ENCODE measurements at places on chromosomes 4 and X.

DNA sequence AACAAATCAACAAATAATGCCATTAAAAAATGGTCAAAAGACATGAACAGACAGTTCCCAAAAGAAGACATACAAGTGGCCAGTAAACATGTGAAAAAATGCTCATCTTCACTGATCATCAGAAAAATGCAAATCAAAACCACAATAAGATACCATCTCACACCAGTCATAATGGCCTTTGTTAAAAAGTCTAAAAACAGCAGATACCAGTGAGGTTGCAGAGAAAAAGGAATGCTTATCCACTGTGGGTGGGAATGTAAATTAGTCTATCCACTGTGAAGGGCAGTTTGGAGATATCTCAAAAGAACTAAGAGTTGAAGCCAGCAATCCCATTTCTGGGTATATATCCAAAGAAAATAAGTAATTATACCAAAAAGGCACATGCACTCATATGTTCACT, 668.1 kb upstream of the CPEB2 start:
- DNase-seq, result no peak

DNA sequence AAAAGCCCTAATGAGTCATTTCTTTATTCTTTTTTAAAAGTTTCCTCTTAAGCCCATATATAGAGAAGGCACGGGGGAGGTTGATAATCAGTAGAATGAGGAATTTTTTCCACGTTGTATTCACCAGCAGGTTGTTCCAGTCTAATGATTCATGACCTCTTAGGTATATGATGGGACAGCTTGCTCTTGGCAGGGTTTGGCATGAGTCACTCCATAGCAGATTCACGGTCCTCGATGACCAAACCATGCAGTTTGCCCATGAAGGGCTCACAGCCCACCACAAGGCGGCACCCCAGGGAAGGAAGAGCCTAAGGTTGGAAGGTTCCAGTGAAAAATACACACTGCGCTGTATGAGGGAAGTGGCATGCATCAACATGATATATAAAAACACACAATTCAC, 623.8 kb upstream of the DIPK2B start:
- peak; percentile 59 for DNase-seq

- no peak for DNase-seq
Observed at GRCh38 chr4:76540486-76540885, 105.5 kb downstream of the SHROOM3 start.

DNA sequence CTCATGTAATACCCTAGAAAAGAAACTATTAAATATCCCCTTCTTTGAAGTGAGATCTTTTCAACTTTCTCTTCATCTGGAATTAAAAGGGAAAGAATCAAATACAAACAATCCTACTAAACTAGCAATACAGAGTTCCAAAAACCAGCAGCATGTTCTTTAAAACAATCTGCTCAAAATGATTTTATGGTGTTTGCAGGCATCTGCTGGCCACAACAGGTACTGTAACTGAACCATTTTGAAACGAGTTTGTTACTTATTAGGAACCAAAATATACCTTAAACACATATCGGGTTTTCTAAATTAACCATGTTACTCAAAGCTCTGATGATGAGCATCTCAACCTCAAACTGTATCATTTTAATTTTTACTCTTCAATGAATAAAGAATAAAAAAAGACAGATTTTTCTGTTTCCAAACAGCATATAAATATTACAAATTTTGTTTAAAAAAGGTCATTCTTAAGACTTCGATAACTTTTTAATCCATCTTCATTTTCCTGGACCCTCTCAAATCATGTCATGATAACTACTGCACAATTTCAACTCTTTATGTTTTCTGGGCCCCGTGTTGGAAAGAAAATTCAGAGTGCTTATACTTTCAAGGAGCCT, 56.5 kb downstream of the ARAP2 start:
- no peak for DNase-seq

DNA sequence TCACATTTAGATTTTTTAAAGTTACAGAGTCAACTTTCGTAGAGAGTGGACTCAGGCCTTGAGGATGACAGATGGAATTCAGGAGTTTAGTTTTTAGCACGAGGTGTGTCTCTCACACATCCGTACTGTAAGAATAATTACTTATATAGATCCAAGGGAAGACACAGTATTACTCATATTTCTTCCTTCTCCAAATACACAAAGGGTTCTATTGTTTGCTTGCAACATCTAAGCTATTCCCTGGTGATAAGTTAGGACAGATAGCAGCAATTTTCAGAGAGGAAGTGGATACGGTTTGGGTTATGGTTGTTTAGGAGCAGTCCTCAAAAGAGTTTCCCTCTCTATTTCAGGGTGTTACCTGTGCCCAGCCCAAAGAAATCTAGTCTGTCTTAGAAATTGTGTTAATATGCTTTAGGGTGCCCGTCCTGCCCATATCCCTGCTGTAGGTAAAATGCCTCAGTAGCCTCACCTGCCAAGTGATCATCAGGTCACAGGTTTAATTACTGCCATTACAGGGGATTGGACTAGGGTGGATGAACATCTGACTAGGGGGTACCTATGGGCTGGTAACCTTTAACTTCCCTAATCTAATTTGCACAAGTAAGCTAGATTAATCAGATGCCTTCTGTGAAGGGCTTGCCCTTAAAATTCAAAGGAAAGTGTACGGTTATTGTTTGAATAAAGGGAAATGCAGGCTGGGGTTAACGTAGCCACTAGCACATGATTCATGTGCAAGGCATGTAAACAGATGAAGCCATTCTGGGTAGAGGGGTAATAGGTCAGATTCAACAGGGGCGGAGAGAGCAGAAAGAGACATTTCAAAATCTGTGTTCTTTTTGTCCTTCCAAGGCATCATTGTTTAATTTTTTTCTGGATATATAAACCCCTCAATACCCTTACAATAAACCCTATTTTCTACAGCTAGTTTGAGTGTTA, 8.7 kb upstream of the PPP3CA start:
- no peak for DNase-seq

- DNase-seq, result peak; percentile 47
Observed at GRCh38 chr4:38860788-38861424, 4.3 kb upstream of the TLR6 start.

GRCh38 chr4:38177035-38177546, 216.9 kb downstream of the PTTG2 start:
- peak; percentile 27 for DNase-seq

DNA sequence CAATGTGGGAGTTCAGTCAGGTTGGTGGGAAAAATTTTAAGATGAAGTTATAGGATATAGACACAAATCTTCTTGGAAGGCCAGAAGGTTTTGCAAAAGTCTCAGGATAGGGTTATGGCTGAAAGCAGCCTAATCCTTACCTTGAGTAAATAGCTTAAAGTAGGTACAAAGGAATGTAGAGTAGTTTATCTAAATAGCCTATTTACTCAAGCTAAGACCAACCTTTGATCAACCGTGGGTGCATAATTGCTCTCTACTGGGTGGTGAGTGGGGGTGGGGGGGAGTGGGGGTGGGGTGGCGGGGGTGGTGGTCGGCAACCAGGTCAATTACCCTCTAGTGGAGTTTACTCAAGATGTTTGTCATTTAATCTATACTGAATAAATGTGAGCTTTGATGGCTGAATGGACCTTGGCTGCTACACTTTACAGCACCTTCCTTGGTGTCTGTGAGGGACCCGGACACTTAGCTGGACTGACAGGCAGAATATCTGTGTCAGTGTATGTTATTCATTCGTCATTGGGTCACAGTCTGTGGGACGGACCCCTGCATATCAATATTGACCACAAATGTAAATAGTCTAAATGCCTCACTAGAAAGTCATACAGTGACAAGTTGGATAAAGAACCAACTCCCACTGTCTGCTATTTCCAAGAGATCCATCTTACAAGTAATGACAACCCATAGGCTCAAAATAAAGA, 545.7 kb upstream of the PABPC4L start:
- no peak for DNase-seq

DNA sequence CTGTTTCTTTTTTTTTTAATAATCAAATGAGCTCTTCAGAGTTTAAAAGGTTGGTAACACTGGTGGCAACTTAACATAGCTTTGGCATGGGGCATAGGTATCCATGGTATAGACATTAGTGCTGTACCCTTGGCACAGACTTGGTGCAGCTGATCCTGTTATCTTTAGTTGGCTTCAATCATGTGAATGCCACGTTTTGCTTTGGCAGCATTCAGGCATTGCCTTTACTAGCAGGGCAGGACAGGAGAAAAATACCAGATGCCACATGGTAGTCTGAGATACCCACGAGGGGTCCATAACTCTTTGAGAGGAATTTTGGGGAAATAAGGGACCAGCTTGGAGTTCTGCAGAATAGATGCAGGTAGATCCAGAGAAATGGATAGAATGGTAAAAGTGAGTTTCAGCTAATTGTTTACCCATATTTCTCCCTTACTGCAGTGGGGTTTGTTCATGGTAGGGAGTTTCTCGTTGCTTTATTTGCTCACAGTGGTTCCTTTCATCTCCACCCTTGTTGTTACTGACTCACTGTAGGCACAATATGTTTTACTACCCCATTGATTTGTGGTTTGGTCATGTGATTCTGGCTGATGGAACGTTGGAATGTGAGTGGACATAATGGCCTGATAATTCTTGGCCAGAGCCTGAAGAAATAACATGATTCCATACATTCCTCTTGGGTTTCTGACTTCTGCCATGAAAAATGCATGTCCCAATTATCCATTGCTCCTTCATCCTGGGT, 342.7 kb downstream of the GLUD2 start:
- no peak for DNase-seq

- DNase-seq, result no peak
Observed at GRCh38 chr4:184408021-184408683, 66.2 kb downstream of the IRF2 start.

DNA sequence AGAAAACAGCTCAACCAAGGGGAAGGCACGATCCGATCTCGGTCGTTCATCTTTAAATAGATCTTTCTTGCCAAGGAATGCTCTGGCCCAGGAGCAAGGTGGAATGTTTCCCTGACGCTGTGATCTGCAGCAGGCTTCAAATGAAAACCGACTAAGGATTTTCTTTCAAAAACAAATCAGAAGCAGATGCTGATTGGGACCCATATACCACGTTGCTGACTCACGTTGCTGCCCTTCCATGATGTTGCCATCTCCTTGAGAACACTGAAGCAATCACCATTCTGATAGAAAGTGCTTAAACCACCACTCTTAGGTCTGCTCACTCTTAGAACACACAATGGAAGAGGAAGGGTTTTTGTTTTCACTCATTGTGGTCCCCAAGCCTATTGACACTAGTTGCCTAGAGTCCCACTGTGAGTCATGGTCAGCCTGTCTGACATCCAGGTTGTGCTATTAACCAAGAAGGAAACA, 26.1 kb downstream of the LAMTOR3 start:
- DNase-seq, result no peak

GRCh38 chrX:37455381-37455780, 106.2 kb downstream of the PRRG1 start:
- no peak for DNase-seq

DNA sequence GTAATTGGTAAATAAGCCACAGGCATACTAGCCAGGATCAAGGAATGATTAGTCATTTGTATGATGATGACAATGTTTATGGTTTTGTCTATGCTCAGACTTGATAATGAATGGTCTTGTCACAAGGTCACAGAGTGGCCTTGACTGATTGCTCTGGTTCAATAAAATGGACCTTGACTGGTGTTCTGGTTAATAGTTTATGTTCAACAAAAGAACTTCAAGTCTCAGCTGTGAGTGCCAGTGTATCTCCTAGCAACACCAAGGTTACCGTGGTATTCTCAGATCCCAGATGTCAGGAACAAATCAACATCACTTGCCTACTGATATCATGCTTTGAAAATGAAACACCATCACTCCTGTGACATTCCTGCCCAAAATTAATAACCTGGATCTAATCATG, 16.3 kb upstream of the LRAT start:
- no peak for DNase-seq

GRCh38 chr4:66556651-66557278, 886.5 kb upstream of the EPHA5 start:
- DNase-seq, result no peak

- DNase-seq, result no peak
Observed at GRCh38 chr4:121062521-121062920, 9.8 kb downstream of the NDNF start.

GRCh38 chr4:133483600-133484246, 334.6 kb downstream of the PCDH10 start:
- DNase-seq, result no peak

DNA sequence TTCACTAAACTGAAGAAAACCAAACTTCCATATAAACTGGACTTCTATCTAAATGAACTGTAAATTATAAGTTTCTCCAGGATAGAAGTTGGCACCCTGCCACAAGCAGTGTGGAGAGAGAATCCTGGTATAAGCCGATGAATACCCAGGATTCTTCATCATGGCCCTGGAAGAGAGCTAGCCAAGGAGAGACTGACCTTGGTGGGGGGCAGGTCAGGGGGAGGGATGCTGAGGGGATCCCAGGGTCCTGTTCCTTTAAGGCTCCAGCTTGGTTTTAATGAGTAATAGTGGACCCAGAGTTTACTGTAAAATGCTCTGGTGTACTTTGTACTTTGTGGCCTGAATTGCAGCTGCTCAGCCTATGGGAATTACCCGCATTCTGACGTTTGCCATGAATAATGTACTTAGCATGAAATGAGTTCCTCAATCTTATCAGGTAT, 16.9 kb downstream of the RASSF6 start:
- no peak for DNase-seq

DNA sequence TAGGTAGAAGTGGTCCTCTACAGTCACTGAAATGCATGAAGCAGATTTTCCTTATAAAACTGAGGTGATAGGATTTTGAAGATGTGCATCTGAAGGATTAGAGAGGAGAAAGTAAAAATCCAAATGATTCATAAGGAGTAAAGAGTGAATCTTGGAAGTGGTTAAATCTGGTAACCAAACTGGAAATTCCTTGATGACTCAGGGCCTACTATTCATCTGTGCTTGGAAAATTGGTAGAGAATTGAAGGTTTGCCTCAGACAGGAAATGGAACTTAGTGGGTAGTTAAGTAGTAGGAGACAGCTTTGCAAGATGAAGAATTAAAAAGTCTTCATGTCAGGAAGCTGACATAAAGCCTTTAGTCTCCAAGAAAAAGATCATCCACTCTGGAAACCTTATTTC, 368.9 kb upstream of the CTSO start:
- no peak for DNase-seq

GRCh38 chr4:109816082-109816442, 500 bp downstream of the GAR1 start:
- DNase-seq, result peak; percentile 39

DNA sequence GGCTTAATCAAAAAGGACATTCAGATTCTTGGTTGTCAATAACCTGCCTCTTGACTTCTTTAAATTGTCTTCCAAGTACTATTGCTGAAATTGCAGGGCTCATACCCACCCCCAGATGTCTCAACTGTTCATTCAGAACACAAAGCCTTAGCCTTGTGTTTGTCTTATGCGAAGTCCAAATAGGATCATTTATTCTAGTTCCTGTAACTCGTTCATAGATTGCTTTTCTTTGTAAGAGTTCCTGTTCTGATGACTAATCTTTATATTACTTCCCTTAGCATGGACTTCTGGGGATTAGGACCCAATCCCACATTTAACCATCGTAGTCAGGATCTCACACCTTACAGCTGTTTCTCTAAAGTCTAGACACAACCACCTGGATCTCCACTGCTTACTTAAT, 226.0 kb downstream of the VEGFC start:
- no peak for DNase-seq
